Aorta (tissue), 5 donors: ENCODE measurements at places on chromosomes 7 and 10. TPM values are rescaled to one million over a fixed set of nuclear protein-coding genes. Genes with fewer than 3 reads are reported as not detected.
A peak's percentile ranks its signal among the peaks of the same experiment; 100 is the strongest.

DNA sequence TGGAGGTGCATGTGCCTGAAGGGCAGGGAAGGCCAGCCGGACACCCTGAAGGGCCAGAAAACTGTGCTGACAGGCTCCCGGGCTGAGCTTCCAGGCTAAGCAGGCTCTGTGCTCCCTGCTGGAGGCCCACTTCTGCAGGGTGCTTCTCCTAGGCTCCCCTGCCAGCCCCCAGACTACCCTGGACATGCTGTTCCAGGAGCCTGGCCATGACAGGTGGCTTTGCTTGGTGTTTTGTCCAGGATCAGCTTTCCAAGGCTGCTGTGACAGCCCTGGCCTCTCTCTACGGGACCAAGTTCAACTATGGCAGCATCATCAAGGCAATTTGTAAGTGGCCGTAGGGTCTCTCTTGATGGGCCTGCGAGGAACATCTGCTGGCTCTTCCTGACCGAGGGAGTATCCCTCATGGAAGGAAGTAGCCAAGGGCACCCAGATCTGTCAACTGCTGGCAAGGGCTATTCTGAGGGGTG lies 5.3 kb downstream of the CPA1 start:
- no peak overlapping the region for H3K4me3 ChIP-seq
- H3K27ac ChIP-seq: no peak overlapping the region
- DNase-seq: peak; percentile 48
- H3K4me1 ChIP-seq: no peaks in the 10 kb centered on the region

DNA sequence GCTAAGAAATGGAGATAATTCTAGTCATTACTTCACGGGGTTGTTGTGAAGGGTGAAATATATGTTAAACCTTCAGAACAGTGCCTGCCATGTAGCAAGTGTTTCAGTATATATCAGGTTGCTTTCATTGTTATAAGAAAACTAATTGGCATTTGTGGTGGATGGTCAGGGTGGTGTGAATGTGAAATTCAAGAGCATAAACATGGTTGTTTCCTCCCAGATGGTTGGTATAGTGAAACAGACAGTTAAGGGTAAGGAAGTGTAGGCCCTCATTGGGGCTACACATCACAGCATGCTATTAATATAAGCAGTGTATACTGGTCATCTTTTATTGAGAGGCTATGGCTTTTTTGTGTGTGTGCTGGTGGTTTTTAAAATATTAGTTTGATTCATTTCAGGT lies 171.6 kb downstream of the AUTS2 start:
- DNase-seq: no peak
- no peak overlapping the region for H3K27ac ChIP-seq
- H3K36me3 ChIP-seq: no peaks in the 10 kb centered on the region
- no peak overlapping the region for H3K4me3 ChIP-seq
- no peaks in the 10 kb centered on the region for H3K27me3 ChIP-seq

- no peaks in the 10 kb centered on the region for H3K36me3 ChIP-seq
- no peak overlapping the region for H3K27ac ChIP-seq
- no peak for DNase-seq
- no peaks in the 10 kb centered on the region for H3K27me3 ChIP-seq
These were observed 9.9 kb upstream of the NT5C3A start for GRCh38 chr7:33072471-33072870.

DNA sequence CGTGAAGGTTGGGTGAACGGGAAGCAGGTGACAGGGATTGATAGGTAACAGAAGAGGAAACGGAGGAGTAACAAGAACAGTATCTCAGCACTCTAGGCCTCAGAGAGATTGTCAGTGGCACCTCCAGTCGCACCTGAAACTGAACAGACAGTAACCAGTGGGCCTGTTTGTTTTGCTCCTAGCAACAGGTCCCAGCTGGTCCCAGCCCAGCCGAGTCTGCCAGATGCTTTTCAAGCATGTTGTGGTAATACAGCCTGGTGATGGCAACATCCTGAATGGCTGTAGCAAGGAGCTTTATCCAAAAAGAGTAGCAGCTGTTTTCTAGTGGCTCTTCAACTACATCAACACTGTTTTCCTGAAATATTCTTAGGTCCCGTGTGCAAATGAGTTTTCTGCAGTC lies 4.7 kb downstream of the CACNB2 start:
- no peaks in the 10 kb centered on the region for H3K36me3 ChIP-seq
- DNase-seq: no peak
- H3K27me3 ChIP-seq: no peaks in the 10 kb centered on the region
- no peak overlapping the region for H3K4me3 ChIP-seq

GRCh38 chr10:102599565-102600327 lies 44.5 kb upstream of the TRIM8 start:
- H3K27me3 ChIP-seq: no peaks in the 10 kb centered on the region
- no peak overlapping the region for H3K4me3 ChIP-seq
- no peak overlapping the region for H3K27ac ChIP-seq
- peak; percentile 49 for DNase-seq

Gene FAM13C
- 8.1 TPM for total RNA-seq

Gene TRIM4
- total RNA-seq: 33.4 TPM

Gene CTTNBP2
- total RNA-seq: 15.9 TPM

Gene ZNF212
- total RNA-seq: 11.7 TPM
